SK-N-SH (cell line): ENCODE measurements at places on chromosomes 4 and X.
A peak's percentile ranks its signal among the peaks of the same experiment; 100 is the strongest.

DNA sequence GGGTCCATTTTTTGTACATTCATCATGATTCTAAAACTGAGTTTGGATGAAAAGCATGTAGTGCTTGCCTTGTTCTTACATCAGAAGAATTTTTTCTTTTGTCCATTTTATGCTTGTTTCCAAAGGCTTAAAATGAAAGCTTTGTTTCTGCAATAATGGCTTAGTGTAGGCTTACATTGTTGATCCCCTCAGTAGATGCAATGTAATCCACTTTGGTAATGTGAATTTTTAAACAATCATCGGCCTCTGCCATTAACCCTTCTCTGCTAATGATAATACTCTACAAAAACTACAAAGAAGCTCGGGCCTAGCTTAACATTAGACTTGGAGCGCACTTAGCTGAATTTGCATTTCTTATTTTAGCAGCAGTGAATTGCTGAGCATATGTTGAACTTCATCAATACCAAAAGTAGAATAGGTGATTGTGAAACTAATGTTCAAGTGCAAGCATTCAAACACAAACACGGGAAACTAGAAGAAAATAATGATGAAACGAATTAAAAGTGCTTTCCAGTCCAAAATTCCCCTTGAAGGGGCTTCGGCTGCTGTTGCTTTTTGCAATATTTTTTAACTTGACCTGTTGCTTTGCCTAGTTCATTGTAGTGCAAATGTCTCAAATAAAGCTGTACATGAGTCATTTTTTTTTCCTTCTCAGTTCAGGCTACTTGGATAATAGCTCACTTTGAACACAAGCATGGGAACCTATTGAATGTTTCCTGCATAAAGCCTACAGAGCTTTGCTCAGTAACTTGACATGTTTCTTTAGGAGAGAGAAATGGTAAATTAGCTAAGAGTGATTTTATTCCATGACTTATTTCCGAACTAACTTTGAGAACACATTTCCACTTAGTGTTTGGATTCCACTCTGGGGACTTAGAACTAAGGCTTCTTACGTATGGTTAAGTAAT is 66.5 kb downstream of the SLIT2 start:
- no peak for DNase-seq

GRCh38 chrX:49037883-49038475 is 5.2 kb downstream of the TFE3 start:
- DNase-seq, result no peak

- DNase-seq, result no peak
Measured at GRCh38 chr4:64715741-64716140, 306.5 kb upstream of the TECRL start.

DNA sequence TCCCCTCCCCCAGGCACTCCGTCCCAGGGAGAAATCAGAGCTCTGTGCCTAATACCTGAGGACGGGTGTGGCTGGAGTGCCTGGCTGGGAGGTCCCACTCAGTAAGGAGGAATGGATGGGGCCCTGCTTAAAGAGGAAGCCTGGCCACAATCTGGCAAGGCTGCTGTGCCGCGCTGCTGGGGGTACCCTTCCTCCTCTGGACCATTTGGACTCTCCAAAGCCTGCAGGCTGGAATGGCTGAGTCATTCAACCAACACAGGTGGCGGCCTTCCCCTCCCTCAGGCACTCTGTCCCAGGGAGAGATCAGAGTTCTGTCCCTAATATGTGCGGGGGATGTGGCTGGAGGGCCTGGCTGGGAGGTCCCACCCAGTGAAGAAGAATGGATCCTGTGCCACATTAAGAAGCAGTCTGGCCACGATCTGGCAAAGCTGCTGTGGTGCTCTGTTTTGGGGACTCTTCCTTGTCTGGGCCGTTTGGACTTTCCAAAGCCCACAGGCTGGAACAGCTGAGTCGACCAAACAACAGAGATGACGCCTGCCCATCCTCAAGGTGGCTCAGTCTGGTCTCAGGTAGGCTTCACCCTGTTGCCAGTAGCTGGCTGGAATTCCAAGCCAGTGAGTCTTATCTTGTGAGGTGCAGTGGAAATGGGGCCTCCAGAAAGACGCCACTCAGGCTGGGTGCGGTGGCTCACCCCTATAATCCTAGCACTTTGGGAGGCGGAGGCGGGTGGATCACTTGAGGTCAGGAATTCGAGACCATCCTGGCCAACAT is 127.3 kb upstream of the HUWE1 start:
- no peak for DNase-seq

DNA sequence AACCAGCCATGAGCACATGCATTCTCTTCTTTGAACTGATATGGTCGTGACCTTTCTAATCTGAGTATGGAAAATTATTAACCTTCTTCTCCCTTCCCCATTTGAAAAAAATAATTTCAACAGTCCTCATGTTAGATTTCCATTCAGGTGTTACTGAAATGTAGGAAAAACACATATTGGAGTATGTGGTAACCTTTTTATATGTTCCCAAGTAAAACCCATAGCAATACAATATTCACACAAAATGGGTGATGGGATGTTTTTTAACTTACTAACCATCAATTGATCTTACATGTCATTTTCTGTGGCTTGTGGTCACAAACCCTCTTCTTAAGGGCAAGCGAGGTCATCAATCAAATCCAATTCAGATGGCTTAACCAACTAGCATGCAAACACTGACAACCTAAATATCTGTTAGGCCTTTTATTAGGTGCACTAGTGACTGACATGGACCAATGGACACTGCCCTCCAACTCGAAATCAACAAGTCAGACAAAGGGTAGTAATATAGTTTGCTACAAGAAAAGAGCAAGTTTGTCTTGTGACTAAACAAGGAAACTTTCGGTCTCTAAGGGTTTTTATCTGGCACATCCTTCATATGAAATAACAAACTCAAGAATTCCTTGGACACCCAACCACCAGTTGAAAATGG is 74.3 kb downstream of the CAMK2D start:
- DNase-seq, result no peak

DNA sequence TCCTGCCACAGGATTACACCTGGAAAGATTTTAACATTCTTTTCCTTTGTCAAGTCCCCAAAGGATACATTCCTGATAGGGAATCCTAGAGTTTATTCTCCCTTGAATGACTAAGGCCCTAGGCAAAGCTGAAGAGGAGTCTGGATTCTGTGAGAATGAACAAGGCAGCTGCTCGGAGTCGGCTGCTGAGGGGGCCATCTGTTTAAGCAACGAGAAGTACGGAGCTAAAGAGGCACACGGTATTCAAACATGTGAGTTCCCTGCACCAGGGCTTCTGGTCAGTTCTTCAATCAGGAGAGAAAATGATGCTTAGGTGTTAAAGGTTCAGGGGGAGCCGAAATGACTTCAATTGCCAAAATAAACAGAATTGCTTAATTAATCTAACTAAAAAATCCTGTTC is 97.6 kb downstream of the MGST2 start:
- DNase-seq, result peak; percentile 68
